ENCODE measurements at places on chromosomes 4 and X.

DNA sequence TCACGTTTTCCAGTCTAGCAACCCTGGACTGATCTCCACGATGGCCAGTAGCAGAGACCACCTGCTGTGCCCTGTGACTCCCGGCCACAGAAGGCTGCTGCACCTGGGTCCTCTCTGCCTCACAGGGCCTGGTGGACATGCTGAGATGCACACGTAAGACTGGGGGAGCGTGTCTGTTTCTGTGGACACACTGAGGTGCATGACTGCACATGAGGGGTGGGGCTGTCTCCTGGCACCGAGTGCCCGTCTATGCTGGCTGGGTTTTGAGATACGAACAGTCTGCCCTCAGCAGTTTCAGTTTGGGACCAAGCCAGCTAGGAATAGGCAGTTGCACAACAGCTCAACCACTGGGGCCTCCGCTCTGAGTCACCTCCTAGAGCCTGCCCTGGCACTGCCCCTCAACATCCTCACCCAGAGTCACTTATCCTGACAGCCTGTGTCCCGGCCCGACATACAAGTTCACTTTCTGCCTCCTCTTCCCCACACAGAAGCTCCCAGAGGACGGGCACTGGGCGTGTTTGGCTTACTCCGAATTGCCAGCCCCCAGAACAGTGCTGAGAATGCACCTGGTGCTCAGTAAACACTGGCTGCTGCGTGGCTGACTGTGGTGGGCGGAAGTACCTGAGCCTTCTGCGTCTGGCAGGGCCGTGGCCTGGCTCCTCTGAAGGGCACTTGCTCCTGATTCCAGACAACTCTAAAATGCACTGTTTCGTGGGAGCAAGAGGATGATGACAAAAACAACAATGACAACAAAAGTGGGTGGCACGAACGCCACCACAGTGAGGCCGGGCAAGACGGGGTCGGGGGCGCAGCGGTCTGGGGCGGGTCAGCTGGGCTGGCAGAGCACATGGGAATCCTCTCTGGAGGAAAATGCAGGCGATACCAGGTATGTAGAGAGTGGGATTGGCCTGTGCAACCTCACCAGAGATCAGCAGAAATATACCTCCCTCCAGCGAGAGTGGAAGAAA, 30.9 kb downstream of the RNF212 start:
- no peak for DNase-seq

GRCh38 chr4:178414881-178415446, 972.7 kb upstream of the AGA start:
- DNase-seq: no peak

DNA sequence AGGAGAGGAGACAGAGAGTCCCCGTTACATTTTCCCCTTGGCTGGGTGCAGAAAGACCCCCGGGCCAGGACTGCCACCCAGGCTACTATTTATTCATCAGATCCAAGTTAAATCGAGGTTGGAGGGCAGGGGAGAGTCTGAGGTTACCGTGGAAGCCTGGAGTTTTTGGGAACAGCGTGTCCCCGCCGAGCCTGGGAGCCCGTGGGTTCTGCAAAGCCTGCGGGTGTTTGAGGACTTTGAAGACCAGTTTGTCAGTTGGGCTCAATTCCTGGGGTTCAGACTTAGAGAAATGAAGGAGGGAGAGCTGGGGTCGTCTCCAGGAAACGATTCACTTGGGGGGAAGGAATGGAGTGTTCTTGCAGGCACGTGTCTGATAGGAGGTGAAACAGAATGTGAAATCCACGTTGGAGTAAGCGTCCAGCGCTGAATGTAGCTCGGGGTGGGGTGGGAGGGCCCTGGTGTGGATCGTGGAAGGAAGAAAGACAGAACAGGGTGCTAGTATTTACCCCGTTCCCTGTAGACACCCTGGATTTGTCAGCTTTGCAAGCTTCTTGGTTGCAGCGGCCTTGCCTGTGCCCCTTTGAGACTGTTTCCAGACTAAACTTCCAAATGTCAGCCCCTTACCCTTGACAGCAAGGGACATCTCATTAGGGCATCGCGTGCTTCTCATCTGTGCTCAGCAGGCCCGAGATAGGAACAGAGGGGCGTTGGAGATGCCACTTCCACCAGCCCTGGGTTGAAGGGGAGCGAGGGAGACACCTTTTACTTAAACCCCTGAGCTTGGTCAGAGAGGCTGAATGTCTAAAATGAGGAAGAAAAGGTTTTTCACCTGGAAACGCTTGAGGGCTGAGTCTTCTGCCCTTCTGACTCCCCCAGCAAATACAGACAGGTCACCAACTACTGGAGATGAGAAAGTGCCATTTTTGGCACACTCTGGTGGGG, 2.7 kb downstream of the SHOX start:
- no peak for DNase-seq

- DNase-seq: no peak
Observed at GRCh38 chrX:38000706-38001105, 5.6 kb upstream of the SYTL5 start.

DNA sequence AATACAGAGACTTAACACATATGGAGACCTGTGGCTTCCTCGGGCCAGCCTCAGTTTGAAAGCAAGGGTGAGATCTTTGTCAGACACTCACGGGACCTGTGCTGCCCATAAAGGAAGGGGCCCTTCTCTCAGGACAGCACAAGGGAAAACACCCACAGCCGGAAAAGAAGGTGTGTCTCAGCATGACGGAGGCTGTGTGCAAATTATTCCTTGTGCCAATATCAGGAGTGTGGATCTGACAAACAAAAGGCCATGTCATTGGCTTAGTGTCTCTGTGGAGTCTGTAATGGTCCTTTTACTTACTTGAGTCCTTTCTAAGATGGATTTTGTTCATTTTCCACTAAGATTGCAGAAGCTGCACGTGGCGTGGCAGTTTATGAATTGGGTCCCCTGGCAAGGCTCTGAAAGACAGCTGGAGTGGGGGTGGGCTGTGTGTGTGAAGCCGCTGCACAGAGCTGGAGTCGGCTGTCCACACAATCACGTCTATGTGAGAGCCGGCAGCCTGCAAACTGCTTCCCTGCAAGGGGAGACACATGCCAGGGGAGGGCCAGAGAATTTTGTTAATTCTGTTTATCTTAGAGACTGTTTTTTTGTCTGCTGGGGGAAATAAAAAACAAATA, 1.9 kb downstream of the ENPP6 start:
- DNase-seq: no peak

DNA sequence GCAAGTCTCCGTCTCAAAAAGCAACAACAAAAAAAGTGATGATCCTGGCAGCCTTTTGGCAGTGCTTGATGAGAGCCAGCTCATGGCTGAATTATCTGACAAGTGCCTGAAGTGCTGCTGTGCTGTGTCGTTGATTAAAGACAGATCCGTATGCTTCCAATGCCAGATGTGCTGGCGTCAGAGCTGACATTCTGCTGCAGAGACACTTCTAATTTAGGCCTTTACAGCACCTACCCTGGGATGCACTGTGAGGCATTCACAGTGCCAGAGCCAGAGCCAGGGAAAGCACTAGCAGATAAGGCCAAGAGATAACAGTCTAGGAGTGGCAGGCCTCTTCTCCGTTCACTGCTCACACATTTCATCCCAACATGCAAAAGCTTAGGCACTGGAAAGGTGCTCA, 995.5 kb downstream of the RAB28 start:
- no peak for DNase-seq

DNA sequence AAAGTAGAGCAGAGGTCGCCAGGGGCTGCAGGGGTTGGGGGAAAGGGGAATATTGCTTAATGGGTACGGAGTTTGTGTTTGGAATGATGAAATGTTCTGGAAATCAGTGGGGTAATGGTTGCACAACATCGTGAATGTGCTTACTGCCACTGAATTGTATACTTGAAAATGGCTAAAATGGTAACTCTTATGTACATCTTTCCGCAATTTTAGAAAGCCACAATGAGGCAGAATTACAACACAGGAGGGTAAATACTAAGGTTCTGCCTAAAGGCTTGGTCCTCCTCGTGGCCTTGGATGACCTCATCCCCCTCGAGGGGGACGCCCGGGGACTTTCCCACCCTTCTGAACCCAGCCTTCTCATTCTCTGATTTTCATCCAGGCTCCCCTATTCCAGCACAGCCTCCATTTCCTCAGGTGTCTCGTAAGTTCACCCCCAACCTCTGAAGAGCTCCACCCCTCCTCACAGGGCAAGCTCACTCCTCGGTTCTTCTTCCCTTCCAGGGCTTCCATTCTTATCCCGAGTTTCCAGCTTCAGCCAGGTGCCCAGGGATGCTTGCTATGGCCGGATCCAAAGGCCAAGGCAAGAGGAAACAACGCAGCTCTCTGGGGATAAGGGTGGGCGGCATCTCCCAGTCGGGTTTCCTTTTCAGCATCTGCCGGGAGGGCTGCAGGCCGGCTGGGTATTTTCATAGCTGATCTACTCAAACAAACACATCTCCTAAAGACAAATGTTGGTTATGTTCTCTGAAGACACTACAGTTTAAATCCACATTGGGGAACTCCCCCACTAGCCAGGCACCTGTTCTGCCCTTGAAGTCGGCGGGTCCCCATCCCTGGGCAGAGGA, 71.3 kb upstream of the ACSL1 start:
- DNase-seq: peak; percentile 76

- no peak for DNase-seq
Observed at GRCh38 chr4:180603791-180604190, 1639.4 kb upstream of the TENM3 start.

- no peak for DNase-seq
Observed at GRCh38 chr4:113112338-113112978, 63.0 kb downstream of the ANK2 start.

GRCh38 chr4:146063143-146063542, 112.4 kb upstream of the LSM6 start:
- DNase-seq: no peak

GRCh38 chr4:75995727-75996126, 5.0 kb upstream of the SDAD1 start:
- no peak for DNase-seq

GRCh38 chr4:56261027-56261426, 126.3 kb downstream of the AASDH start:
- DNase-seq: no peak

- no peak for DNase-seq
Observed at GRCh38 chr4:118918388-118918787, 29.7 kb downstream of the SYNPO2 start.

DNA sequence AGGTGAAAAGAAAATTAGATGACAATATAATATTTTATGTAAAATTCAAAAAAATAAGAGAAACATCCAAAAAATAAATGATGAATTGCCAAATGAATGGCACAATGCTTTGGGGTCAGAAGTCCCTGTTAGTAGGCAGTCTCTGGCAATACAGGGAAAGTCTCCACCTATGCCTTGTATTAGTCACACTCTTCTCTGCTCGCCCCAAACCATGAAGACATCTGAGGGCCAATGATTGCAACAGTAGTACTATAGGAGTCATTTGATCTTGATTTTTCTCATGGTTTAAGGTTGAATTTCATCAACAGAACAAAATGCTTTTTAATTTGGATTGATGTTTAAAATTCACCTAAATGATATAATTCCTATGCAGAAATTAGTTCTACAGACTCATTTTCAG, 3.9 kb upstream of the PRSS12 start:
- DNase-seq: no peak

- DNase-seq: no peak
Observed at GRCh38 chr4:86909546-86910295, 17.5 kb upstream of the C4orf36 start.

DNA sequence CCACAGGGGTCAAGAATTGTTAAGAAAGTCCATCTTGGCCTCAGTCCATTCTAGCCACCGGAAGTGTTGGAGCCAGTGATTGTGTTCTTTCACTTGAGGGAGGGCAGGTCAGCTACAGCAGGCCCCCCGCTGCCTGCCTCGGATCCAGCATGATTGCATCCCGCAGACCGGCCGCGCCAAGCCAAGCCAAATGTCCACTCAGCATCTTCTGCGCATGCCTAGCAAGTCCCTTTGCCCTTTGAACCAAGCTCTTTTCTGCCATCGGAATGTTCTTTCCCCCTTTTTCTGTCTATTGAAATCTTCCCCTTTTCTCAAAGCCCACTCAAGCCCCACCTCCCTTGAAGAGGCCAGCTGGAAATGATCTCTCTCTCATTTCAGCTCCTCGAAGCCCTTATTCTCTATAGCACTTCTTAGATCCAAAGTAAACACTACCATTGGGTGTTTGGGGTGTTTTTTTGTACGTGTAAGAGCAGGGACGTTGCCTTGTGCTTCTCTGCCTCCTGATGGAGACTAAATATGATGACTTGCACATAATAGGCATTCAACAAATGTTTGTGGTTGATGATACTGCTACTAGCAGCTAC, 147.8 kb upstream of the BCOR start:
- DNase-seq: peak; percentile 47

GRCh38 chrX:18984381-18985185, 669 bp upstream of the PHKA2 start:
- peak; percentile 89 for DNase-seq

Data from left lobe of liver (tissue), 2 donors.